ENCODE measurements at places on chromosomes 1 and 21.
A peak's percentile ranks its signal among the peaks of the same experiment; 100 is the strongest.

GRCh38 chr1:12305377-12305776 is 75.5 kb downstream of the VPS13D start:
- DNase-seq: no peak

- no peak for DNase-seq
Measured at GRCh38 chr1:227790868-227791267, 24.6 kb upstream of the PRSS38 start.

DNA sequence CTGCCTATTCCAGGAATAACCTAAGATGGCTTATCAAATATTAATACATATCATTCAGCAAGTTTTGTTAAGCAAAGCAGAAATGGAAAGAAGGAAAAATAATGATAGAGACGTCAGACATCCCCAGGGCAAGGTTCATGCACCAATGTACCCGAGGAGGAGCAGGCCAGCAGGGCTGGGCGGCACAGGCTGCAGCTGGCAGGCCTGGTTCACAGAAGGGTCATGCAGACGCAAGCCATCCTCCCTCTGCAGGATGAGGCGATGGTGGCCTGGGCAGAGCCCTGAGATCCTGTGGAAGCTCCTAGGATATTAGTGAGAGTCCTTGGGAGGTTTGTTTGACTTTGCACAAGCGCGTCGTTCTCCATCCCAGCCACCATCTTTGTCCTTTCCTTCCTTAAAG is 30.0 kb downstream of the BATF3 start:
- DNase-seq: no peak

DNA sequence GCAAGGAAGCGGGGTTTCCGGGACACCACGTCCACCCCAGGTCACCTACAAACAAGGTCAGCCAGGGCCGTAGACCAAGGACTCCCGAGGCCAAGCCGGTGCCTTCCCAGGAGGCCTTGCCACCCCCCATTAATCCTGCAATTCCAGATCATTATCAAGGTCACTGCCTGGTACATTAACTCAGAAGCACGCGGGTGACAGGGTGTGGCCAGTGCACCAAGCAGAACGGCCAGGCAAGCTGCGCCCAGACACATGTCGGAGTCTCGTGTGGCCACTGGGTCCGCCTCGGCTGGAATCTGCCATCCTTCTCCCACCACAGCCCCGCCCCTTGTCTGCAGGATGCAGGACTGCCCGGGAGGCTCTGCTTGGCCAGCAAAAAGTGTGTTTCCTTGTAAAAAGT is 144.7 kb downstream of the PRDM16 start:
- no peak for DNase-seq

DNA sequence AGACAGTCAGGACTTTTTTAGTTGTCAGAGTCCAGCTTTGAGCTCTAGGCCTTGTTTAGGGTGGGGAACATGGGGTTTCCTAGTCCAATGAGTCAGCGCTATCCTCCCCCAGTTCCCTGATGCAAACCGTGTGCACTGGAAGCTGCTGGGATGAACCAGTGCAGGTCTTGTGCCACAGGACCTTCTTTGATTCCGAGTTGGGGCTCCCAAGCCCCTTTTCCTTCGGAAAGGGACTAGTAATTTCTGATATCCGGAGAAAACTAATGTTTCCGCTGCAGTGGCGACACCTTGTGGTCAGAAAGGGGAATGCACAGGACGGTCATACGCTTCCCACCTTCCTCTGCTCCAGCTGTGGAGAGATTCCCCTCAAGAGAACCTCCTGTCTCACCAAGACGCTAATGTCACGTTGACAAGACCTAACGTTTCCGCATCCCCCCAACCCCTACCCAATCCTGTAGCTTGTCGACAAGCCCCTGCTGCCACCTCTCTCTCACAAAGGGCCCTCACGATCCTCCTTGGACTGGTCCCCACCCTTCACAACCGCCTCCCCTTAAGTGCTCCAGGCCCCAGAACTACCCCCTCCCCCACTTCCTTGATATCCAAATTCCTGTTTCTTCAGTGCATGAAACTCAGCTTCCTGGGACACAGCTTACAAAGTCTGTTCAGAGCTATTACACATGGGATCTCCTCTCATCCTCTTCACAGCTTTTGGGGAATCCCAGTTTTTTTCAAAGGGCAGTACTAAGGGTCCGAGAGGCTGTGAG is 30.9 kb downstream of the GPA33 start:
- DNase-seq: peak; percentile 52

- DNase-seq: no peak
Measured at GRCh38 chr1:164958982-164959768, 397.3 kb downstream of the LMX1A start.

DNA sequence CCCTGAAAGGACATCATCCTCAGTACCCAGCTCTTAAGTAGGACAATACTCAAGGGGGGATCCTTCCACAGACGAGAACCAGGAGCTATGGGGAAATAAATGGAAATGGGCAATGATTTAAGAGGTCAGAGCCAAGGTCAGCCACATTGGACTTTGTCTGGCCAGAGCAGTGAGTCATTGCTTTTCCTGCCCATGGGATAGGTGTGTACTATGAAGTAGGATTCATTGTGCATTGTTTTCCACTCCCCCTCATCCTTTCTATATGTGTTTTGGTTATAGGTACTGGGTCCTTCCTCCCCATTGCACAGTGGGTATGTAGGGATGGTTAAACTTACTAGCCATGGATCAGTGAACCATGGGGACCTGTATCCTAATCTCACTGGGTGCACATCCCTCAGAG is 328.9 kb upstream of the USP25 start:
- DNase-seq: no peak

DNA sequence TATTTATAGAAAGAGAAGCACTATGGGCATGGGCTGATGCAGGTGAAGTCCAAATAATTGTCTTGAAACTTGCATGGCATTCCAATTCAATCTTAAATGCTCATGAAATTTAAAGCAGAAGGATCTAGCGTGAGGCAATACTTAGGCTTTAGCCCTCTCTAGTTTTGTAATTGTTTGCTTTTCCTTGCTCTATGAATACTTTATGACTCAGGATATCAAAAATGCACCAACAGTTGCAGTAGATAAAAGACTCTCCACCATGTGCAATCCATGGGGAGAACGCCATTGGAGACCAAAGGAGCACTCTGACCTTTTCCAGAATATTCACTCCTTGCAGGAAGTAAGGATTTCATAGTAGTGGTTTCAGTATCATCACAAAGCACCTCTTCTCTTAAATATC is 436.4 kb downstream of the LRRIQ3 start:
- DNase-seq: no peak

GRCh38 chr1:198947456-198947855 is 308.6 kb downstream of the PTPRC start:
- DNase-seq: no peak

GRCh38 chr1:159989581-159989980 is 35.5 kb upstream of the SLAMF9 start:
- no peak for DNase-seq

DNA sequence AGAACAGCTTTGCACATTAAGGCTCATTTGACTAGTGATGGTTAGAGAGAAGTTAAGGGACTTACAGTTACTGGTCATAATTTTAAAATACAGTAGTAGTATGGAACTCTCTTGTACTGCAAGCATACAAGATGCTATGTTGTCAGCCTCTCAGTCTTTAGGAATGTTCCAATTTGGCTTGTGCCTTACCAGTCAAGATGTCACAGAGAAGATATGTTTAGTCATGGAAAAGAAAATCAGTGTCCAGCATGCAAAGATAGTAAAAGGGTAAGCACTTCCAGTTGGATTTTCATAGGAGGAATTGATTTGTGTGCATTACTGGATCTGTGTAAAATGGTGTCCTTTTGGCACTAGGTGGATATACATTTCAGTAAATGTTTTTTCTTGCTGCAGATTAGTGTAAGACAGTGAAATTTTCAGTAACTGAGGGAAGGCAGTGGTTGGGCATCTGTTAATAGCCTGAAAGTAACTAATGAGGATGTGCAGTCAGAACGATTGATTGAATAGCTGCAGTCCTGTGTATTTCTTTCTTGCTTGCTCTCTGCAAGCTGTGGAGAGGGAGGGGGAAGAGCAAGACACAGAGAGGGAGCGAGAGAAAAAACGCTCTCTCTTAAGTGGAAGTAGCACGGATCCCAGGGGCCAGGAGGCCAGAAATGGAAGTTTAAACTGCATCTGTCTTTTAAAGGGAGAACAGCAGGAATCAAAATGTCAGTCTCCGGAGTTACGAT is 108.2 kb downstream of the CLEC20A start:
- no peak for DNase-seq

- DNase-seq: no peak
Measured at GRCh38 chr1:234494049-234494448, 15.1 kb upstream of the TARBP1 start.

DNA sequence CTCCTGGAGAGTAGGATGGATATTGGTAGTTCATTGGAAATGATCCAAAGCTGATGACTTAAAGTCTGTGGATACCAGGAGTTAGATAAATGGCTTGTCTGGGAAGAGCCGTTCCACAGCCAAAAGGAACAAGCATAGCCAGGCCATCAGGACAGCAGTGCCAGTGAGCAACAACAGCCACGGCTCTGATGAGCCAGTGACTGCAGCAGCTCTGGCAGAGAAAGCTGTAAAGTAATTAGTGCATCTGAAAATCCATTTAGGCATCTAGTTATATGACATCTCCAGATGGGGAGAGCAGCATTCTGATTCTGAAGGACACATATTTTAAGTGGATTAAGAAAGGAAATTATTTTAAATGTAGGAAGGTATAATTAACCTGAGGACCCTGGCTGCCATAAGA is 256.2 kb upstream of the PLXNA2 start:
- no peak for DNase-seq

- DNase-seq: no peak
Measured at GRCh38 chr1:43868741-43869067, 64.9 kb upstream of the ARTN start.

GRCh38 chr1:69913977-69914376 is 291.4 kb downstream of the LRRC40 start:
- DNase-seq: no peak

DNA sequence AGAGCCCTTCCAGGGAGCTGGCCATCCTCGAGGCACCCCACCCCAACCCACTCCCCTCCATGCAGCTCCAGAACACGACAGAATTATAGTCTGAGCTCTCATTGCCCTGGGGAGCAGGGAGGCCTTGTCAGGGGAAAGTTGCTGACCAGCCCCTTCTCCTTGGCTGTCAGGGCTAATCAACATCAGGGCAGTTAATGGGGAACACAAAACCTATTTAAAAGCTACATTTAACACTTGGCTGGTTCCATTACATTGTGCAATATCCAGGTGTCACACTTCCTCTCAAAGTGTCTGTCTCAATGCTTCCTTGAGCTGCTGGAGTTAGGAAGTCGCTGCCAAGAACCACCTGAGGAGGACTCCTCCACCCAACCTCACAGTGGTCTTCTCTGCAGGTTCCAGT is 111.8 kb upstream of the GRIK3 start:
- DNase-seq: no peak

GRCh38 chr1:50750021-50750619 is 209.9 kb downstream of the FAF1 start:
- DNase-seq: no peak

DNA sequence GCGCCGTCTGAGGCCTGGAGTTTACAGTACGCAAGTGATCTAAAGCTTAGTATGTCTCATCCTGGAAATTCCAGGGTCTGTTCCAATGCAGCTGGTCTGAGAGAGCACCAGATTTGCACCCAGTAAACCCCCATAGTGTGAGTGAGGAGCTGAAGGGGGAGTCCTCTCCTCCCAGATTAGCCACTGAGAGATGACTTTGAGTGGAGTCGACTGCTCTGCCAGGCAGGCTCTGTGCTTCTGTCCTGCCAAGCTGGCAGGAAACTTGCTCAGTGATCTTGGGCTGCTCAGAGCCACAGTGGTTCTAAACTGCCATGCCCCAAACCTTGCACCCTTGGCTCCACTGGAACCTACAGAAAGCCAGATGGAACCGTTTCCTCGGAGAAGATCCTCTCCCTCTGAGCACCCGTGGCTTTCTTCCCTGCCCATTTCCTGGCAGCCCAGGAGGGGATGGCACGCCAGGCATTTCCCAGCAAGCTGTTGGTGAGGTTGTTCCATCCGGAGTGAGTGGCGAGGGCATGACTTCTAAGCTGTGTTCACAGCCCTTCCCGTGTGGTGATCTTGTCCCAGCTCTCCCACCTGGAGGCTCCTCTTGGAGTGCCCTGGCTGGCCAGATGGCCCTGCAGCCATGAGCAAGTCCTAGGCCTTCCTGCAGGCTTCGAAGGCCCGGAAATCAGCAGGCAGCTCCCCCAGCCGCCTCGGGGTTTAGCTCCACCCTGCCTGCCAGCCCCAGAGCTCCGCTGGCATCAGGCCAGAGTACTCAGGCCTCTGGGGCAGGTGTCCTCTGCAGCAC is 125.9 kb upstream of the VAMP3 start:
- no peak for DNase-seq

- no peak for DNase-seq
Measured at GRCh38 chr1:75764057-75764655, 21.9 kb upstream of the RABGGTB start.

GRCh38 chr1:232622378-232622777 is 7.6 kb downstream of the SIPA1L2 start:
- DNase-seq: no peak

DNA sequence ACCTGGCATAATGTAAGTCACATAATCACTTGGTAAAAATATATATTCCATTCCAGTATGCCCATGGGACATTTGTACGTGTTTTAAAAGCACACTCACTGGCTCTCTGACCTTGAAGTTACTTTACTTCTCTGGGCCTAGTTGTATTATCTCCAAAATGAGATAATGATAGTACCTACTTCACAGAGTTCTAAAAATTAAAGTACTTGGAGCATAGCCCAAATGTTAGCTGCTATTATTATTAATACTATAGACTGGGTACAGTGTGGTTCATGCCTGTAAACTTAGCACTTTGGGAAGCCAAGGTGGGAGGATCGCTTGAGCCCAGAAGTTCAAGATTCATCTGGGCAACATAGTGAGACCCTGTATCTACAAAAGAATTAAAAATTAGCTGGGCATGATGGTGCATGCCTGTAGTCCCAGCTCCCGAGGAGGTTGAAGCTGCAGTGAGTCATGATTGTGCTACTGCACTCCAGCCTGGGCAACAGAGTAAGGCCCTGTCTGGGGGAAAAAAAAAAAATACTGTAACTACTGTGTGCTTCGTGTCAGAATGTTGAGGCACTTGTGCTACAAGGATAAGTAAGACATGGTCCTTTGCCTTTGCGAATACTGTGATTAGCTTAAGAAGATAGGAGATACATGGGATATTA is 45.7 kb downstream of the TDRD5 start:
- no peak for DNase-seq

DNA sequence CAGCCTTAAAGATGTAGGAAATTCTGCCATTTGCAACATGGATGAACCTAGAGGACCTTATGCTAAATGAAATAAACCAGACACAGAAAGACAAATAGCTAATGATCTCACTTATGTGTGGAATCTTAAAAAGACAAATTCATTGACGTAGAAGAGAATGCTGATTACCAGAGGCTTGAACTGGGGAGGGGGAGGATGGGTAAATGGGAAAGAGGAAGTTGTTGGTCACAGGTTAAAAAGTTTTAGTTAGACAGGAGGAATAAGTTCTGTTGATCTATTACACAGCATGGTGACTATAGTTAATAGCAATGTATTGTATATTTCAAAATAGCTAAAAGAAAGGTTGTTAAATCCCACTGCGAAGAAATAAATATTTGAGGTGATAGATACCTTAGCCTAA is 62.8 kb downstream of the PKN2 start:
- no peak for DNase-seq

- no peak for DNase-seq
Measured at GRCh38 chr1:39554277-39554676, 22.3 kb downstream of the PABPC4 start.

GRCh38 chr1:11650331-11650991 is 3.8 kb downstream of the FBXO2 start:
- DNase-seq: peak; percentile 69
